OCI-LY7 (cell line): ENCODE measurements at places on chromosomes 3 and 15. TPM values are rescaled to one million over a fixed set of nuclear protein-coding genes. Genes with fewer than 3 reads are reported as not detected.

DNA sequence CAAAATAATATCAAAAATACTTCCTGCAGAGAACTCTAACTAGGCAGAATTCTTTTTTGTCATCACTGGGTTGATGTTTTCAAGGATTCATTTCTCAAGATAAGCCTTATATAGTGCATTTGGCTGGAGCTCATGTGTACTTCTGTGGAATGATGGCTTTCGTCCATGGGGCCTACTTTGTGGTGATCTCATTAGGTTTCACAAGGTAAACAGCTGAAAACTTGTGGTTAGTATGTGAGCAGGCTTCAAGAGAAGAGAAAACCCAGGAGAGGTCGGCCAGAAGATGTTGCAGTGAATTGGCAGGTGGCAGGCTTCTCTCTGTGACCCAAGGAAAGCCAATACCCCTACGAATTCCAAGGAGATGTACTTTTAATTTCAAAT lies 121.4 kb upstream of the PHLDB2 start:
- DNase-seq = no peak

DNA sequence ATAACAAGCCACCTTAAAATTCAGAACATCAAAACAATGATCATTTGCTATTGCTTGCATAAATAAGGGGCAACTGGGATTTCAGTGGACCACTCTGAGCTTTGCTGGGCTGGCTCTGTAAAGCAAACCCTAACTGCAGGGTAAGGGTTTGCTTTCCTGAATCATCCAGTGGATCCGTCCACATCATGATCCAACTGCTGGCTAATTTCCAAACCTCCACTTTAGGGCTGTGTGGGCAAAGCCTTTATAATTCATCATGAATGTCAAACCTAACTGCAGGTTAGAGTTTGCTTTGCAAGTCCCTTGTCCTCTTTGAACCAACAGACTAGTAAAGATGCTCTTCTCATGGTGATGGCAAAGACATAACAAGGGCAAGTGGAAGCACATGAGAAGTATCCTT lies 76.1 kb downstream of the SYNPR start:
- DNase-seq = no peak

GRCh38 chr3:14434498-14435151 lies 32.2 kb downstream of the SLC6A6 start:
- DNase-seq = no peak

DNA sequence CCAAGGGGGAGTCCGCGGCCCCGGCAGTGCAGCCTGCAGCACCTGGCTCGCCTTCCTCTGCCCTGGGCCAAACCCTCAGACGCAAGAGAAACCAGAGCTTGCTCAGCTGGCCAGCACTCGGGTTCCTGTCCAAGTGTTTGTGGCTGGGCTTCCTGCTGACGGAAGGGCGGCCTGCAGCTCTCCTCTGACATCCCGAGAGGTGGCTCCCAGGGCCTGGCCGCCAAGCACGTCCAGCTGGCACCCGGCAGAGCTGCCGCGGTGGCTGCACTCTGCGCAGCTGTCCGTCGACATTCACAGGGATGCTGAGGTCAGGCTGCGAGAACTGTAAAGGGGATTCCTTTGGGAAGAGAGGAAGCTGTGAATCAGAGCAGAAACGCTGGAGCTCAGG lies 85.6 kb downstream of the CPN2 start:
- DNase-seq = no peak

GRCh38 chr15:62164014-62164395 lies 1.1 kb downstream of the C2CD4B start:
- no peak for DNase-seq

GRCh38 chr15:92102395-92102755 lies 248.9 kb downstream of the SLCO3A1 start:
- no peak for DNase-seq

- DNase-seq = no peak
These were observed 22.6 kb downstream of the SFMBT1 start for GRCh38 chr3:53023072-53023823.

GRCh38 chr3:32056559-32057290 lies 49.7 kb upstream of the GPD1L start:
- DNase-seq = no peak

FAM107A gene
- total RNA-seq = not detected in 2 replicates

TBC1D23 gene
- total RNA-seq = 20.9 and 23.4 TPM in 2 replicates

MAP6D1 gene
- total RNA-seq = 1.1 TPM in 2 replicates

BFSP2 gene
- total RNA-seq = 19.2 and 25.1 TPM in 2 replicates
